Type B pancreatic cell (in vitro differentiated cells): ENCODE measurements at places on chromosomes 2 and 18. TPM values are rescaled to one million over a fixed set of nuclear protein-coding genes. Genes with fewer than 3 reads are reported as not detected.

DNA sequence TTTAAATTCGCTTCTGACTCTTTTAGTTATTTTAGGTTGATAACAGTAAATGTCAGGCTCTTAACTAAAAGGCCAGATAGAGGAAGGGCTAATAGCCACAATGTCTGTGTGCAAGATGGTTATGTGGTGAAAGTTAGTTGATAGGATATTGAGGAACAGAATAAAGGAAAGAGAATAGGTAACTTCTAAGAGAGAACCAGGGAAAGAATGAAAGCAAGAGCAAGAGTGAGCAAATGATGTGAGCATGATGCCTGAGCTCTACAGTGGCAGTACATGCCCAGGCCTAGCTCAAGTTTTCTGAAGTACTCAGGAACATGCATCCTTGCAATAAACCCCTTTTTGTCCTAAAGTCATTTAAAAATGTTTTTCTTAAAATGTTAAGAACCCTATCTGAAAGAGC is 12.5 kb upstream of the TFPI start:
- no peak overlapping the region for H3K27ac ChIP-seq
- H3K4me1 ChIP-seq, result peaks cover 9% of the 10 kb centered on the region

- no peaks in the 10 kb centered on the region for H3K36me3 ChIP-seq
- no peak overlapping the region for H3K27ac ChIP-seq
- no peak overlapping the region for H3K4me3 ChIP-seq
- no peaks in the 10 kb centered on the region for H3K4me1 ChIP-seq
- peaks cover 33% of the 10 kb centered on the region for H3K27me3 ChIP-seq
- no peak for DNase-seq
Observed at GRCh38 chr2:31033032-31033431, 105.2 kb downstream of the GALNT14 start.

GRCh38 chr2:147006736-147007141 is 838.1 kb upstream of the ACVR2A start:
- H3K36me3 ChIP-seq, result no peaks in the 10 kb centered on the region
- no peak for DNase-seq
- H3K4me1 ChIP-seq, result no peaks in the 10 kb centered on the region
- no peak overlapping the region for H3K27ac ChIP-seq

DNA sequence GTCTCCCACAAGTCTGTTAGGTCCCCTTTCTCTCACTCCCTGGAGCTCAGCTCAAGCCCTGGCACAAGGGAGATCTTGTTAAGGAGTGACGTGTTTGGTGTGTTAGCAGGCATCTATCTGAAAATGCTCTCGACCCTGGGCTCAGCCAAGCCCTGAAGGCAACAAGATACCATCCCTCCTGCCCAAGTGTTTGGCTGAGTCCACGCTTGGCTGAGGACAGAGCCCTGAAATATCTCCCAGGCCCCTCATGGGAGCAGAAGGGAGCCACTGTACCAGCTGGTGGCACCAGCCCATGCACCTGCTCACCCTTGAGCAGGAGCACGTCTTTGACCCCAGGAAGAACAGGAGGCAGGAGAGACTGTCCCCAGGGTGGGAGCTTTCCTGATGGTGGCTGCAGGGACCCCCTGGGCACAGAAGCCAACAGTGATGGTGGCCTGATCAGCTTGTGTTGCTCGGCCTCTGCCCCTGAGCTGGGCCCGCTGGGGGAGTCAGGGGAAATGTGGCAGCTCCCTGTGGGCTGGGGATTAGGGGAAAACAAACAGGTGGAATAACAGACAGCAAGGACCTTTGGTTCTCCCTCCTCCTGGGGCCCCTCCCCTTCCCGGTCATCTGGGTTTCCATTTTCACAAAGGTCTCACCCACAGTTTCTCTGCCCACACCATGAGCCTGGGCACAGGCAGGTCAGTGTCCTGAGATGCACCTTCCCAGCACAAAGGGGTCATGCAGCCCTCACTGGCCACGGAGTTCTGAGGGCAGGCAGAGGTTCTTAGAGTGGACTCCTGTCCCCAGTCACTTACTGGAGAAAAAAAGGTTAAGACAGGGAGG is 91.6 kb downstream of the RHOB start:
- peaks cover 27% of the 10 kb centered on the region for H3K27me3 ChIP-seq
- H3K4me1 ChIP-seq, result peaks cover 34% of the 10 kb centered on the region
- H3K27ac ChIP-seq, result no peak overlapping the region
- H3K4me3 ChIP-seq, result no peak overlapping the region
- H3K36me3 ChIP-seq, result no peaks in the 10 kb centered on the region

DNA sequence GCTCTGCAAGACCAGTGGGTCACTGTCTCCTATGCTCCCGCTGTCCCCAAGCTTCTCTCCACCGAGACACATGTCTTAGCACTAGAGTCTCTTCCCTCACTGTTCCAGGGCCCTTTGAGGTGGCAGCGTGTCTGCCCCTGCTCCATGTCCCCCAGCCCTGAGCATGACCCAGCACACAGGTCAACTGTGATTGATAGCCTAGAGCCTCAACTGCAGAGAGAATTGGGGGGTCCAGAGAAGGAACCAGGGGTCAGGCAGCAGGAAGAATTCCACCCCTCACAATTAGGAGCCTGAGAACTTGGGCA is 54.6 kb upstream of the ODC1 start:
- H3K4me1 ChIP-seq, result peaks cover 11% of the 10 kb centered on the region
- H3K27me3 ChIP-seq, result peaks cover 12% of the 10 kb centered on the region
- H3K4me3 ChIP-seq, result no peak overlapping the region
- no peaks in the 10 kb centered on the region for H3K36me3 ChIP-seq

- H3K27me3 ChIP-seq, result no peaks in the 10 kb centered on the region
- no peak overlapping the region for H3K4me3 ChIP-seq
- H3K27ac ChIP-seq, result peak overlapping the region; percentile 15
- peaks cover 15% of the 10 kb centered on the region for H3K4me1 ChIP-seq
- H3K36me3 ChIP-seq, result peaks cover 5% of the 10 kb centered on the region
- DNase-seq, result no peak
Observed at GRCh38 chr2:28401948-28402550, 9.4 kb downstream of the FOSL2 start.

- no peak for DNase-seq
- peaks cover 12% of the 10 kb centered on the region for H3K27me3 ChIP-seq
- H3K36me3 ChIP-seq, result no peaks in the 10 kb centered on the region
- no peak overlapping the region for H3K4me3 ChIP-seq
Observed at GRCh38 chr18:4636967-4637366, 181.9 kb upstream of the DLGAP1 start.

DNA sequence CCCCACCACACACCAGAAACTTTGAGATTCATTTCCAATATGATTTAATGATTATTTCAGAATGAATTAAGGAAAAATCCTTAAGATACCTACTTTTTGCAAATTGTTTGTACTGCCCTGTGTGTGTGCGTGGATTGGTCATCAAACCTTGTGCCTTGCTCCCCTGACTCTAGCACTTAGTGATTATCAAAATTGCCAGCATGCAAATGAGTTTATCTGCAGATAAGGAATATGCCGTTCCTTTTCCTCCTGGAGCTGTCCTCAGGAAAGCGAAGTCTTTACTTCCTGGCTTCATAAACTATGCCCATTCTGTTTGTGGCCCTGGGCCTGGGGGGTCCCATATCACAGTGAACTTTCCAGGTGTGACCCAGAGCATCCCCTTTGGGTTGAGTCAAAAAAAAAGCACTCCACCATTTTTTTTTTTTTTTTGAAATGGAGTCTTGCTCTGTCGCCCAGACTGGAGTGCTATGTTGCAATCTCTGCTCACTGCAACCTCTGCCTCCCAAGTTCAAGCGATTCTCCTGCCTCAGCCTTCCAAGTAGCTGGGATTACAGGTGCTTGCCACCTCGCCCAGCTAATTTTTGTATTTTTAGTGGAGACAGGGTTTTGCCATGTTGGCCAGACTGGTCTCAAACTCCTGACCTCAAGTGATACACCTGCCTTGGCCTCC is 11.4 kb downstream of the CHMP1B start:
- DNase-seq, result no peak
- H3K4me1 ChIP-seq, result peaks cover 36% of the 10 kb centered on the region
- H3K36me3 ChIP-seq, result peaks cover 5% of the 10 kb centered on the region
- H3K27ac ChIP-seq, result peak overlapping the region; percentile 9
- no peaks in the 10 kb centered on the region for H3K27me3 ChIP-seq

DNA sequence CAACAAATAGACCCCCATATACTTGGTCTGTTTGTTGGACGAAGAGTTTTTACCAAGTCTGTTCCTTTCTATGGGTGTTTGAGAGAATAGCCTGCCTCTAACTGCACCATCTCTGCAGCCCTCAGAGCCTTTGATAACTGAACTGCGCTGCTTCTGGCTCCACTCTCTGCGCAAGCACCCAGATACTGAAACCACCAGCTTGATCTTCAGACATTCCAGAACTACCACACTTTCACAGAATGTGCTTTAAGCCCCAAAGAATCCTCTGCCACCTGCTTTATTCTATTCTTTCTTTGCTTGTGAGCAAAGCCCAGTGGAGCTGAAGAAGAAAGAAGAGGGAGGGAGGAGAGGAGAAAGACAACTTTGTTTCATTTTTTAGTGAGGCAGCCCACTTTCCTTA is 380.7 kb downstream of the BCL11A start:
- no peak for DNase-seq
- H3K4me3 ChIP-seq, result no peak overlapping the region
- H3K4me1 ChIP-seq, result no peaks in the 10 kb centered on the region

GRCh38 chr2:212929116-212929515 is 222.3 kb downstream of the IKZF2 start:
- peaks cover 3% of the 10 kb centered on the region for H3K36me3 ChIP-seq
- H3K27me3 ChIP-seq, result no peaks in the 10 kb centered on the region
- peaks cover 4% of the 10 kb centered on the region for H3K4me1 ChIP-seq
- H3K4me3 ChIP-seq, result no peak overlapping the region
- no peak overlapping the region for H3K27ac ChIP-seq
- no peak for DNase-seq

GRCh38 chr2:173401716-173402326 is 47.1 kb downstream of the CDCA7 start:
- no peak for DNase-seq
- no peak overlapping the region for H3K27ac ChIP-seq
- H3K4me1 ChIP-seq, result peaks cover 17% of the 10 kb centered on the region
- H3K27me3 ChIP-seq, result peaks cover 68% of the 10 kb centered on the region

DNA sequence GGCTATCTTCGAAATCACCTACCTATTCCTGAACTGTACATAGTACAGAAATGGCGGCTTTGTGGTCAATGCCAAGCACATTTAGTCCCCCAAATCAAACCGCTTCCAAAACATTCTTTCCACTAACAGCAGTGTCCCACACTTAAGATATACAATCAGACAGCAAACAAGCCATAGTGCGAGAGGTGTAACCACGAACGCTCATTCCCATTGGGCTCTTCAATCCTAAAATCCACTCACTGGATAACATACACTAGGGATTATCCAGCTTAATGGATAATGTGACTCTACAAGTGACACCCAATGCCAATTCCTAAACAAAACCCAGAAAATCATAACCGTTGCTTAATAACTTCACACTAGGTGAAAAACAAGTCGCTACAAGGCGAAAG is 2.0 kb downstream of the XPO1 start:
- H3K4me3 ChIP-seq, result peak overlapping the region; percentile 99
- peaks cover 17% of the 10 kb centered on the region for H3K4me1 ChIP-seq
- H3K36me3 ChIP-seq, result peaks cover 17% of the 10 kb centered on the region
- peak overlapping the region; percentile 99 for H3K27ac ChIP-seq
- DNase-seq, result no peak
- H3K27me3 ChIP-seq, result peaks cover 9% of the 10 kb centered on the region

The PLCL1 gene
- total RNA-seq, result 2.0 and 4.4 TPM in 2 replicates
